Smooth muscle cell of the pulmonary artery (primary cell): ENCODE measurements at places on chromosomes 1 and 21. TPM values are rescaled to one million over a fixed set of nuclear protein-coding genes. Genes with fewer than 3 reads are reported as not detected.

The EFCAB7 gene
- 4.0 and 5.5 TPM in 2 replicates for total RNA-seq

The NPHS2 gene
- not detected in 2 replicates for total RNA-seq

The SLFNL1 gene
- total RNA-seq, result 0.46 and 0.86 TPM in 2 replicates

The TGFB2 gene
- total RNA-seq, result 36.2 and 56.9 TPM in 2 replicates

The ARHGEF16 gene
- total RNA-seq, result 0.52 and 0.66 TPM in 2 replicates

The IL20 gene
- not detected in 2 replicates for total RNA-seq

The IQCC gene
- 1.4 and 1.7 TPM in 2 replicates for total RNA-seq

The RNPC3 gene
- 3.1 and 4.2 TPM in 2 replicates for total RNA-seq

The OR2T3 gene
- total RNA-seq, result not detected in 2 replicates

The ELF3 gene
- total RNA-seq, result 0.20 and 2.2 TPM in 2 replicates

The EPHA10 gene
- not detected in 2 replicates for total RNA-seq

The TUFT1 gene
- 3.5 and 10.5 TPM in 2 replicates for total RNA-seq

The ADGRB2 gene
- total RNA-seq, result 14.1 and 16.7 TPM in 2 replicates

The GPR25 gene
- not detected in 2 replicates for total RNA-seq

The FMO5 gene
- total RNA-seq, result 0.43 and 1.4 TPM in 2 replicates

The KCND3 gene
- total RNA-seq, result 0.53 and 4.0 TPM in 2 replicates

The PTGER3 gene
- 2.8 and 16.2 TPM in 2 replicates for total RNA-seq

The RORC gene
- 0.03 TPM in 1 of 2 replicates, not detected in the other for total RNA-seq

The OPTC gene
- not detected in 2 replicates for total RNA-seq

The PLPPR4 gene
- 1.9 and 46.9 TPM in 2 replicates for total RNA-seq

The TMOD4 gene
- total RNA-seq, result not detected in 2 replicates

The BLACAT1 gene
- total RNA-seq, result under 0.01 and 0.07 TPM in 2 replicates

The AIRE gene
- total RNA-seq, result 0.03 and 0.07 TPM in 2 replicates

The METTL25B gene
- 12.4 and 15.2 TPM in 2 replicates for total RNA-seq

The OR6N1 gene
- not detected in 2 replicates for total RNA-seq

The IL10 gene
- total RNA-seq, result not detected in 2 replicates

The DNAJC16 gene
- total RNA-seq, result 29.8 and 30.0 TPM in 2 replicates

The ITLN2 gene
- total RNA-seq, result 0.52 and 0.69 TPM in 2 replicates

The HLX gene
- 4.9 and 10.6 TPM in 2 replicates for total RNA-seq

The TMCO2 gene
- total RNA-seq, result 0.20 TPM in 1 of 2 replicates, not detected in the other

The TRIM46 gene
- 5.2 and 12.0 TPM in 2 replicates for total RNA-seq

The NT5C1A gene
- total RNA-seq, result not detected in 2 replicates
